ENCODE measurements at places on chromosomes 7 and 10.

GRCh38 chr10:83248106-83248631 is 891.1 kb upstream of the GHITM start:
- DNase-seq, result no peak

- no peak for DNase-seq
Observed at GRCh38 chr10:49619613-49620012, 5.8 kb downstream of the CHAT start.

GRCh38 chr7:156017431-156017830 is 205.2 kb upstream of the SHH start:
- DNase-seq, result no peak

GRCh38 chr7:33804140-33804660 is 101.1 kb upstream of the BMPER start:
- DNase-seq, result no peak

DNA sequence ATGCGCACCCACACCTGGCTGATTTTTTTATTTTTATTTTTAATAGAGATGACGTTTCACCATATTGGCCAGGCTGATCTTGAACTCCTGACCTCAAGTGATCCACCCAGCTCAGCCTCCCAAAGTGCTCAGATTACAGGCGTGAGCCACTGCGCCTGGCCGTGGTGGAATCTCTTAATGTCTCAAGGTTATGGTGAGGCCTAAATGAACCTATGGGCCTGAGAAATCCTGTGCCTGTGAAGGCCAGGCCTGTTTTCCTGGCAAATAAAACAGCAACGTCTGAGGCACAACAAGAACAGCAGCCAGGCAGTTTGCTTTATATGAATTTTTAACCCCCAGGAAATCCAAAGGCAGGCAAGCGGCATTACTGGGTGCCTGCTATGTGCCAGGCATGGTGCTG is 297.5 kb upstream of the ZMIZ1 start:
- DNase-seq, result no peak
